Naive thymus-derived CD4-positive, alpha-beta T cell (primary cell): ENCODE measurements at places on chromosomes 5 and 9. TPM values are rescaled to one million over a fixed set of nuclear protein-coding genes. Genes with fewer than 3 reads are reported as not detected.

Gene DMRT3
- polyA plus RNA-seq, result not detected

Gene MLANA
- polyA plus RNA-seq, result 0.38 TPM

Gene DBH
- polyA plus RNA-seq, result 0.38 TPM

Gene FBP1
- polyA plus RNA-seq, result 25.8 TPM

Gene LCNL1
- not detected for polyA plus RNA-seq

Gene PFN3
- not detected for polyA plus RNA-seq

Gene GRM6
- polyA plus RNA-seq, result not detected

GRCh38 chr5:92050970-92051369, 667.9 kb upstream of the ARRDC3 start:
- H3K36me3 ChIP-seq, result no peaks in the 10 kb centered on the region
- H3K27ac ChIP-seq, result no peak overlapping the region
- no peak for DNase-seq

DNA sequence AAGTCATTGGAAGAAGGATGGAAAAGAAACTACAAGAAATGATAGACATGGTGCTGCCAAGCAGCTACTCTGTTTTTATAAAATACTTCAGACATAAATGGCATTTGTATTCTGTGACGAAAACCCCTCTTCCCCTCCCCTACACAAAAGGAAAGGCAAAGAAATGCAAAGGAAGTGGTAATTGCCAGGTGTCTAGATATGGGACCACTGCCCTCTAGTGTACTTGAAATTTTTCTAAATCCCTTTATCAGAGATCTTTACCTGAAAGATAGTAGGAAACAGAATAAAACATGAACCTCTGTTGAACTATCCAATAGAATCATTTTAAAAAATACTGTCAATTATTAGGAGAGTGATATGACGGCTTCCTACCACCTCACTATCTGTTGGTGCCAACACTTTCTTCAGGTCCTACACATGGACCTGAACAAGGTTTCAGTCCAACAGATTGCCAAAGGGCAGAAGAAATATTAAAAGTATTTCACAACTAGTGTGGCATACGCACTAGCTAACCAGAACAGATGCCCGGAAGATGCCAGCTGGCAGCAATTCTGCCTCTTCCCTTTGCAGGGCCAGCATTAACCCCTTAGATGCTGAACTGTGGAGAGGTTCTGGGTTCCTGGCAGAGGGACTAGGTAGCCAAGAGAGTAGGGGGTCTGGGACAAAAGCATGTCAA, 104.1 kb downstream of the TSSK1B start:
- no peaks in the 10 kb centered on the region for H3K27me3 ChIP-seq
- H3K4me3 ChIP-seq, result no peak overlapping the region
- H3K36me3 ChIP-seq, result no peaks in the 10 kb centered on the region

DNA sequence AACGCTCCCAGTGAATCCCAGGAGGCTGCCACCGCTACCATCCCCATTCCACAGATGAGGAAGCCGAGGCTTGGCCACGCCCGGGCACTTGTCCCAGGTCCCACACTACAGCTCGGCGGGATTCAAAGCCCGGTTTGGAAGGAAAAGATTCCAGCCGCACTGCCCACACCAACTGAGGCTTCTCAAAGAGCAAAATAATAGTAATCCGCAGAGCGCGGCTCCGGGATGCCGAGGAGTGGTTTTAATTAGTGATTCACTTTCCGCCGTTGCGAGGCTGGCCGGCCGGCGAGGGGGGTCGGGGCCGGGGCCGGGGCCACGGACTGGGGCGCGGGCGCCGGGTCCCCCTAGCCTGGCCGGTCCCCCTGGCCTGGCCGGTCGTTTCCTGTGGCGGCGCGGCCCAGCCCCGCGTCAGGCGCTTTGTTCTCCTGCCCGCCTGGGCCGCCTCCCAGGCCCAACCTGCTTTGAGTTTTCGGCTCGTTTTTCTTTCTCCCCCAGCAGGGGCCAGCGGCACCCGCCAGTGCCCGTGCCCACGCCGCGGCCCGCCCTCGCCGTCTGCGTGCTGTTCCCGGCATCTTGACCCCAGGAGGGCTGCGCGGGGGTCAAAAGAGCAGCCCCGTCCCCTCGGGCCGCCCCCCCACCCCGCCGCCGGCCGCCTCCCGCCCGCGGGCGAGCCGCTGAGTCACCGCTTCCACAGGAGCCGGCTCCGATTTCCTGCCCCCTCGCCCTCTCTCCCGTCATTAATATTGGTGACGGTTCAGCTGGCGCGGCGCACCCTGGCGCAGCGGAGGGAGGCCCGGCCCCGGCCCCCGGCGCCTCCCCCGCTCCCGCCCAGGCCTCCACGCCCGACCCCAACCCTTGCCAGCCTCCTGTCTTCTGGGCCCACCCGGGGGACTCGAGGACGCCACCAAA, 31.2 kb downstream of the FGF18 start:
- no peak overlapping the region for H3K27ac ChIP-seq
- no peaks in the 10 kb centered on the region for H3K4me1 ChIP-seq
- DNase-seq, result no peak
- H3K36me3 ChIP-seq, result no peaks in the 10 kb centered on the region

GRCh38 chr9:92501671-92502393, 19.5 kb upstream of the ASPN start:
- H3K4me3 ChIP-seq, result no peak overlapping the region
- no peaks in the 10 kb centered on the region for H3K36me3 ChIP-seq
- DNase-seq, result no peak
- no peaks in the 10 kb centered on the region for H3K4me1 ChIP-seq
- no peak overlapping the region for H3K27ac ChIP-seq

GRCh38 chr9:134083451-134083850, 15.6 kb upstream of the BRD3 start:
- no peaks in the 10 kb centered on the region for H3K4me1 ChIP-seq
- no peak for DNase-seq
- H3K27ac ChIP-seq, result no peak overlapping the region
- no peaks in the 10 kb centered on the region for H3K27me3 ChIP-seq
- no peak overlapping the region for H3K4me3 ChIP-seq

- DNase-seq, result no peak
- no peaks in the 10 kb centered on the region for H3K36me3 ChIP-seq
- H3K27me3 ChIP-seq, result no peaks in the 10 kb centered on the region
Observed at GRCh38 chr9:112774006-112774996, 23.7 kb downstream of the SNX30 start.

- no peaks in the 10 kb centered on the region for H3K36me3 ChIP-seq
- no peak overlapping the region for H3K4me3 ChIP-seq
- H3K27ac ChIP-seq, result no peak overlapping the region
- no peaks in the 10 kb centered on the region for H3K27me3 ChIP-seq
- no peaks in the 10 kb centered on the region for H3K4me1 ChIP-seq
- DNase-seq, result no peak
Observed at GRCh38 chr9:107935931-107936330, 446.4 kb upstream of the KLF4 start.

DNA sequence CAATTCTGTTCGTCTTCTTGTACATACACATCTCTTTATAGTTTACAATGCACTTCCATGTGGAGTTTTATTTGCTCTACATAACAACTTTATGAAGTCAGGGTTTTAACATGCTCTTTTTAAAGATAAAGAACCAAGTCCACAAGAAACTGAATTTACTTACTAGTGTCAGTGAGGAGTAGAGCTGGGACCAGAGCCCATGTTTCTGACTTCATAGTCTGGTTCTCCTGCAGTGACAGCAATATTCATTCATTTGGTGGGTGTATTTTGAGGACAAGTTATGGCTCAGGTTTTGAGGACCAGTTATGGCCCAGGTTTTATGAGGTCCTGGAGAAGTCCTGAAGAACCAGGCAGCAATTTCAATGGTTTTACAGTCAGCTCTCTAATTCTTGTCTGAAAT, 481.9 kb upstream of the TNC start:
- H3K4me3 ChIP-seq, result no peak overlapping the region
- no peaks in the 10 kb centered on the region for H3K36me3 ChIP-seq
- no peak overlapping the region for H3K27ac ChIP-seq
- H3K4me1 ChIP-seq, result no peaks in the 10 kb centered on the region
- no peak for DNase-seq
